GM04504 (cell line): ENCODE measurements at places on chromosomes 7 and 10.

DNA sequence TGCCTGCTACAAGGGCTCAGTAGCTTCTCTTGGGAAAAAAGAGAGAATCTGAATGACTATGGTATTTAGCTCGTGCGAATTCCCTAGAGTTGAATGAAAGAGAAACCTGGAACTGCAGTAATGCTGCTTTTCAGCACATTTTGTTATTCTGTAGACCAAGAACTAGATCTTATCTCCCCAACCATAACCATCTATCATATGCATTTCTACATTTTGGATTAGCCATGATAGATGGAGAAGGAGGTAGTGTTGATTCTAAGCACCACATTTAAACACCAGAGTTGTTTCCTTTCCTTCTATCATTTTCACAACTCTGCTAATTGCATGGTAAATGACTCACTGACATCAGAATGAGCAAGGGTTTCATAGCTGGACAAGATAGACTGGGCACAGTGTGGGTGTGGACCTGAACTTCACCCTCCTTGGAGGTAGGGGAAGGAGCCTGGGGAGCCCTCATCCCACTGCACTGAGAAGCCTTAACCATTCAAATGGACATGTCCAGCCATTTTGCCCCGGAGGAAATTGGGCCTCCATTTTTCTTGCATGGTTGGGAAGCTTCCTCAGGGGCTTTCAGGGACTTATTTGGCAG lies 55.3 kb upstream of the BMPER start:
- no peak for DNase-seq

DNA sequence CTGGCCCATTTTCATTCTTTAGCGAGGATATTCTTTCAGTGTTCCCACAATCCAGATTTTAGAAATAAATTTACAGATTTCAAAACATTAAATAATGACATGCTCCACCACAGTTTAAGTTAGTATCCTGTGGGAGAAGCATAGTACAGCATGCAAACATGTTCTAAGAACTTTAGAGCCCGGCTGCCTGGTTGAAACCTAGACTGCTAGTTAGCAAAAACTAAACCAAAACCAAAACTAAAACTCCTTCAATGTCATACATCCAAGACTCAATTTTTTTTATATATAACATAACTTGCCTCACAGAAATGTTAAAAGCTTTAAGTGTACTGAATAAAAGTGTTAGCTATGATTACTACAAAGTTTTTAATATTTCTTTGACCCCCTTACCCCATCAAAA lies 17.0 kb downstream of the TRA2A start:
- no peak for DNase-seq

GRCh38 chr10:73537288-73537687 lies 41.5 kb upstream of the PPP3CB start:
- DNase-seq, result no peak

- no peak for DNase-seq
Measured at GRCh38 chr10:67912331-67912946, 28.0 kb downstream of the SIRT1 start.

DNA sequence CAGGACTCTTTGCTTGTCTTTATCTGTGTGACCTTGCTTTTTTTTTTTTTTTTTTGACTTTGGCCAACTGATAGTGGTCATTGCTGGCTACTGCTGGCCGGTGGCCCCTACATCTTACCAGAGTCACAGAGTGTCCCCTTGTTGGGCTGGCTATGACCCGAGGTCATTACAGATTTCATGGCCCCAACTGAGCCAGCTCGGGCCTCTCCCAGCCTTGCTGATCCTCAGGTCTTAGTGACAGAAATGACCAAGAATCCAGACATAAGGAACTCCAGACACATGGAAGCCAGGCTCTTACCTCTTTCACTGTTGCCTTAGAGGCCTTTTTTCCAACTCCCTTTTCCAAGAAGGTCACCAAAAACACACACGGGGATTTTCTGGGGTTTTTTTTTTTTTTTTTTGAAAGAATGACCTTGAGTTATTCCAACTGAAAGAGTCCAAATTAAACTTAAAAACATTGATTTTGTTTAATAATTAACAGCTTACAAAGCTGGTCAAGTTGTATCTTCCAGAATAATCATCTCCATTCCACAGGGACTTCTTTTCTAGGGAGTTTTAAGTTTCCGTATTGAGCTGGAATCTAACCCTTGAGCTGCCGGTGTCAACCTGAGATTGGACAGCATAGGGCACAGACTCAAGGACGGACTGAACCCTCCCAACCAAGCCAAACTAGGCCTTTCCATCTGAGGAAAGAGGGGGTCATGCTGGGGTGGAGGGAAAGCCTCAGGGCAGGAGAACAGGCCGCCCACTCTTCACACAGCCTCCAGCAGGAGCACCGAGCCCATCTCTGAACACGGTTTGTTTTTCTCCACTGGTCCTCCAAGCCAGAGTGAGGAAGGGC lies 43.8 kb downstream of the PIK3AP1 start:
- DNase-seq, result no peak
